ENCODE measurements at places on chromosomes 1 and 21.

DNA sequence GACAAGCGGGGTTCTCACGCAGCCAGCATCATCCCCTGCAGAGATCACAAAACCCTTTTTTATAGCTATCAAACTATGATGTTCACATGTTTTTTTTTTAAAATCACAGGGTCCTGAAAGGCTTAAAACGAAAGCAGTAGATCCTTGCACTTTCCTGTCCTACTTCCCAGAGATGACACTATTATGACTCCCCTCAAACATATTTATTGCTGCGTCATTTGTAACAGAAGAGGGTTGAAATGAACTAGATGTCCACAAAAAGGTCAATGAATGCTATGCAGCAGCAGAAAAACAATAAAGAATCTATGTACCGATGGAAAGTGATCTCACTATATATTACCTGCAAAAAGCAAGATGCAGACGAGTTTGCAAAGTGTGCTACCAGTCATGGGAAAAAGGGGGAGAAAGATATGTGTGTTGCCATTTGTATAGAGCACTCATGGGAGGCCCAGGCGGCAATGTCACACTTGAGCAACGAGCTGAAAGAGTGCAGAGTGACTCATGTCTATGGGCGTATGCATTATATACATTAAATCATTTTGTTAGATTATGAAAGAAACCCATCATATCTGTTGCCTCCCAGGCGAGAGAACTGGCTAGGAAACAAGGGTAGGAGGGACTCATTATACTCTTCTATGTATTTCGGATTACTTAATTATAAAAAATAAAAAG, 68.9 kb upstream of the PARP1 start:
- no peak for DNase-seq

DNA sequence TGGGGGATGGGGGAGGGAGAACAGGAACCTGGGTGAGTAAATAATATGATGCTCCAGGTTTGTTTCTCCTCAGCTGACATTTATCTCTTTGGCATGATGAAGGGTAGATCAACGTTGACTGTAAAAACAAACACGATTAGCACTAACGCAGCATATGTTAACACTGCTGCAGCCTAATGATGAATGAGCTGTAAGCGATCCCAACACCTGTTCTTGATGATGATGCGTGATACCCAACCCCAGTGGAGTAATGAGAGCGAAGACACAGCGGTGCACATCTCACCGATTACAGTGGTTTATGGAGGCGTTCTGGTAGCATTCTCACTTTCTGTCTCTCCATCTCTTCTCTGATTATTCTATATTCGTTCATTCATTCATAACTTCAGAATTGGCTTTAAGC, 640.4 kb downstream of the USP25 start:
- no peak for DNase-seq

DNA sequence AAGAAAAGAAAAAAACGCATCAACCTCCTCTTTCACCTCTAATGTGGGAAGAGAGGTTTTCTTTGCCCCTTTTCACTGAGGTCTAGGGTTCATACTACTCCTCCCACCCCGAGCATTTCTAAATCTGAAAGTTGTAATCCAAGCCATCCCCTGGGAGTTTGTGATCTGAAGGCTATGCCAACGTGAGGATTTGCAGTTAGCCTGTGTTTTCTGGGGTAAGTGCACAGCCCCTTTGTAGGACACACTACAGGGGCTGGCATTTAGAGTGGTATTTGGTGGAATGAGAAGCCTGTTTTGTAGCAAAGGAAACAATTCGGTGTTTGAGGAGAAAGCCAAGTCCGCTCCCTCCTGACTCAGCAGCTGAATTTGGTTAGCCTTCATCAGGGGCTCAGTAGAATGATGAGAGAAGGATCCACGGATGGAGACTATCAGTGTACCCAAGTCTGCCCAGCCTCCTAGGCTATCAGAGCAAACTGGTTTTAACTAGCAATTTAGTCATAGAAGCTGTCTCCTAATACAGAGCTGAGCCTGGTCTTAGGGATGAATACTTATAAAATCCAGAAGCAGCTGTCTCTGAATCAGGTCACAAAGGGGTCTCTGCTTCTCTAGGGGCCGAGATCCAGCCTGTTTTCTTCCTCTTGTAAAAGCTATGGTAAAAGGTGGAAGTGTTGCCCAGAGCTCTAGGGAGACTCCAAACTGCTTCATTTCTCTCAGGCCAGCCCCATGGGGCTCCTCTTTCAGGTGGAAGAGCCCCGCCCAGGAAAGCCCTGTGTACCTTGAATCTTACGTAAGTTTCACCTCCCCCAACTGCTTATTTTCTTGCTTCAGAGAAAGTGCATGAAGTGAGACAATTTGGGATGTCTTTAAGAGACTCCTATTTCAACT, 2.1 kb downstream of the PCP4L1 start:
- DNase-seq: no peak

GRCh38 chr21:45990741-45991605, 9.4 kb downstream of the COL6A1 start:
- DNase-seq: peak; percentile 12

DNA sequence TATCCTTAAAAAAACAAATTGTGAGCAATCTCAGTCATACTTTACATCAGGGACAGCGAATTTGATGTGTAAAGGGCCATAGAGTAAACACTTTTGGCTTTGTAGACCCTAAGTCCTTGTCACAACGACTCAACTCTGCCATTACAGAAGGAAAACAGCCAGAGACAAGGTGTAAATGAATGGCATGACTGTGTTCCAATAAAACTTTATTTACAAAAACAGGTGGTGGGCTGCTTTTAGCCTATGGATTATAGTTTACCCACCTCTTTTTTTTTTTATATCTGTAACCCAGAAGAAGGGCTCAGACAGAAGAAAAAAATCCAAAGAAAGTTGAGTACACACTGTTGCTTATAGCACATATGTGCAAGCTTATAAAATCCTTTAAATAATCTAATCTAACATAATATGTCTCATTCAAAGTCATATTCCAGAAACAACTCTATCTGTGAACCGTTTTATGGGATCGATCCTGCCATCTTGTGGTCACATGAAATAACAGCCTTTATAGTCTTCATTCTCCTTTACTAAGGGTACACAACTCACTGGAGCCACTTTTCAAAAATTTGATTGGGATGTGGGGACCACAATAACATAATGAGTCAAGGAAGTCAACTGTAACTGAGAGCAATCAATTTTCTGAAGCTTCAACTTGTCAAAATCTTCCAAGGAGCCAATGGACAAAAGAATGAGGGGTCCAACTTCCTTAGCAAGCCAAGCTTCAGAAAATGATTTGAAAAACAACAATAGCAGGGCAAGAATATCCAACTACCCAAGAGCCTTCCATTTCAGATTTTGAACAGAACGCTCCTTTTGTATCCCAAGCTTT, 142.2 kb upstream of the KRTAP19-8 start:
- no peak for DNase-seq

DNA sequence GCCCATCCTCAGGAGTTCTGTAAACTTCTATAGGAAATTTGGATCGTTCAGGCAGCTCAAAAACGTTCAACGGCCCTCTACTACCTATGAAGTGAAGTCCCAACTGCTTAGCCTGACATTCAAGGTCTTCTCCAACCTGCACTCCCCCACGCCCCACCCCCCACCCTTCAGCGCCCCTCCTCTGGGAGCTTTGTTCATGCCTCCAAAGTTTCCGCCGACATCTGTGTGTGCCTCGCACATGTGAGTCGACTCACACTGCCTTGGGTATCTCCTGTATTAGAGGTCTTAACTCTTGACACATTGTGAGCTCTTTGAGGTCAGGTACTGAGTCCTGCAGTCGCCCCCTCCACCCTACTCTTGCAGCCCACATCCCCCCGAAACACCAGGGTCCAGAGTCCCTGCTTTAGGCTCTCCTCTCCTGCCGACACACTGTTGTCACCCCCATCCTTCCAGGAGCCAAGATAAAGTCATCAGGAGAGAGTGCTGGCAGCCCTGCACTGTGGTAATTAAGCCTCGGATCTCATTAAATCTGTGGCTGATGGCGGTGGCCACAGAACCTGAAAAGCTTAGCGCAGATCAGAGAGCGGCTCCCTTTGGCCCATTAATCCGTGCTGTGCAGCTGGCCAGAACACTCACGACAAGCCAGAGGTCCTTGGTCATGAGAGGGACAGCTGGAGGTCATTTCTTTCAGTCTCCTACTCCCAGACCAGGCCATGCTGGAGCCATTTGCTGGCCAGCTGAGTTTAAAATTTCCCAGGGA, 1.4 kb upstream of the PAFAH2 start:
- DNase-seq: no peak

DNA sequence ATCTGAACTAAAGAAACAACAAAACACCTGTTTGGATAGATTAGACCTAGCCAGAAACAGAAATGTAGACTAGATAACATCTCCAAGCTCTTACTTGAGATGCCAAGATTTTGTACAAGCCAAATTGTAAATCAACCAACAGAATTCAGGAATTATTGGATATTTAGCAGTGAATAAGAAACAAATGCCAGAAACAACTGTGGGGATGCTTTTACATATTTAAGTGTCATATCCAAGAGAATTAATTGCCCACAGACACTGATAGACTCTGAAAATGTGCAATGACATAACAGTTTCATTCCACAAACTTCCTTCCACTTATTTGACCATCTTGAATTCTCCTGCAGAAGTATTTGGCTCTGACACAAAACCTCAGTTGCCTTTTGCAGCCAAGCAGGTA, 92.3 kb downstream of the SGIP1 start:
- DNase-seq: no peak

All from colonic mucosa (tissue), 4 donors.